ENCODE measurements at places on chromosomes 3 and 15.

- no peak for DNase-seq
Observed at GRCh38 chr15:75028991-75029377, 5.6 kb downstream of the PPCDC start.

GRCh38 chr3:60579734-60580133 is 671.5 kb downstream of the FHIT start:
- DNase-seq: no peak

- no peak for DNase-seq
Observed at GRCh38 chr3:182829761-182830405, 36.6 kb downstream of the ATP11B start.

DNA sequence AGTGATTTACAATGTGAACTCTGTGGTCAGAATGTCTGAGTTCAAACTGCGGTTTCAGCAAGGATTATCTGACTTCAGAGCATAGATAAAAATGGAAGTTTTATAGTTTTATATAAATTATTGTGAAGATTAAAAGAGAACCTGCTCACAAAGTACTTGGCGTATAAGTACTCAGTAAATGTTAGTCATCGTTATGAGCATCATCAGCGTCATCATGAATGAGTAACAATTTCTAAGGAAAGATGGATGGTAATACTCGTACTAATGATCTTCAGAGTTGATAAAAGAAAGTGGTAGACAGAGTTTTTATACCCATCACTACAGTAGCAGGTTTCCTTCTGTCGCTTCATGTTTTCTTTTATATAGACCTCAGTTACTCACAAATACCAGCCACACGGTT is 341.8 kb downstream of the RAP2B start:
- no peak for DNase-seq

GRCh38 chr3:57758686-57759085 is 2.6 kb downstream of the SLMAP start:
- DNase-seq: no peak

- no peak for DNase-seq
Observed at GRCh38 chr3:158354713-158355112, 216.3 kb upstream of the MLF1 start.

- DNase-seq: no peak
Observed at GRCh38 chr15:101646672-101647071, 5.5 kb downstream of the TM2D3 start.

GRCh38 chr3:143563786-143564185 is 284.5 kb downstream of the SLC9A9 start:
- DNase-seq: no peak

GRCh38 chr15:89308236-89308635 is 26.4 kb downstream of the POLG start:
- no peak for DNase-seq

GRCh38 chr3:24166515-24166914 is 221.4 kb downstream of the NR1D2 start:
- no peak for DNase-seq

GRCh38 chr15:81288040-81288439 is 35.9 kb downstream of the STARD5 start:
- no peak for DNase-seq

GRCh38 chr3:141699897-141700296 is 38.2 kb upstream of the RNF7 start:
- DNase-seq: no peak

DNA sequence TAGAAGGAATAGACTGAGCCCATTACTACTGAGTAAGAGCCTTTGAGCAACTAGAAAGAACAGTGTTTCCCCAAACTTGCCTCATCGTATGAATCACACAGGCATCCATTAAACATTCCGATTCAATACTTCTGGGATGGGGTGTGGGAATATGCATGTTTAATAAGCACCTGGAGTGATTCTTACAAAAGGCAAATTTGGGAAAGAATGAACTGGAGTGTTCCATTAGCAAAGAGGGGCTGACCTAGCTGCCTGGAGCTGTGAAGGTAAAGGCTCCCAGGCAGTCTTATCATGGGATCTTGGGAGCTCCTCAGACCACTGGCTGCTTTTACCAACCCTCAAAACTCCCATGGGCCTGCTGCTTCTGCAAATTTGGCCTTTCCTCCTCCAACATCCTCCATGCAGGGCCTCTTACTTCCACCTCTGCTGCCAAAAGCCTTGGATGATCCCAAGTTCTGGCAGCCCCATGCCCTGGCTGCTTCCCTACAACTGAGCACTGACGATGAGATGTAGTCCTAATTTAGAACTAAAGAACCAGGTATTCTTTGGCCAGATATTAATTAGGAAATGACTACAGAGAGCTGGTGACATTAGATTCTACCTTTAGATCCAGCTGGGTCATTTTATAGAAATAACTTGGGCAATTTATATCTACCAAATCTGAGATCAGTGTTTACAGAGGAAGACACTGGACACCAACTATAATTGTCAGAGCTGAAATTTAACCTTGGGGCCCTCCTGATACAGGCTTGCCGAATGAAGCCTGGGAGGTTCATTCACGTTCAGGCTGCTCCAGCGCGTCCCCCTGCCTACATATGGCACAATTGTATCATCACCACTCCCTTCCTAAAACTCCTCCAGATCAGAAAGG is 11.2 kb upstream of the HOMER2 start:
- DNase-seq: no peak

DNA sequence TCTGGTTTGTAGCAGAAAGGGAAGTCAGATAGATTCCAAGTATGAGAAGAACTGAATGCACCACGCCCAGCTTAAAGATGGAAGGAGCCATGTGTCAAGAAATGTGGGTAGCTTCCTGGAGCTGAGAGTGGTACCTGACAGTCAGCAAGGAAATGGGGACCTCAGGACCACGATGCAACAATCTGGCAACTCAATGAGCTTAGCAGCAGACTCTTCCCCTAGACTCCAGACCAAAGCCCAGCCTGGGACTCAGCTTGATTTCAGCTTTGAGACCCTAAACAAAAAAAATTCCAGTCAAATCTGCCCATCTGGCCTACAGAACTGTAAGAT is 24.4 kb downstream of the MIX23 start:
- no peak for DNase-seq

- DNase-seq: peak; percentile 73
Observed at GRCh38 chr3:157067114-157067513, 92.8 kb downstream of the CCNL1 start.

- DNase-seq: no peak
Observed at GRCh38 chr15:73926219-73927002, at the start of gene LOXL1. Gene LOXL1, plus strand, starts transcription at chr15:73926462. Its CDS starts 322 bp downstream, at chr15:73926784.

GRCh38 chr3:72625602-72626337 is 222.5 kb downstream of the SHQ1 start:
- DNase-seq: no peak

GRCh38 chr3:52800079-52800478 is 5.5 kb downstream of the ITIH3 start:
- DNase-seq: no peak

DNA sequence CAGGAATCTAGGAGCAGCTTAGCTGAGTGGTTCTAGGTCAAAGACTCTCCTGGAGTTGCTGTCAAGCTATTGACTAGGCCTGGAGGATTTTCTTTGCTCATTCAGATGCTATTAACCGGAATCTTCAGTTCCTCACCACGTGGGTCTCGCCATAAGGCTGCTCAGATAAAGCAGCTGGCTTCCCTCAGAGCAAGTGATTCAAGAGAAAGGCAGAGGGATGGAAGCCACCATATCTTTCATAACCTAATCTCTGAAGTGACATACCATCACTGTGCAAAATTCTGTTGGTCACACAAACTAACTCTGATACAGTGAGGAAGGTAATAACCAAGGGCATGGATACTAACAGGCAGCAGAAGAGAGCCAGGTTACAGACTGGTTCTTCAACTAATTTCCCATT is 72.7 kb upstream of the FLNB start:
- DNase-seq: no peak

GRCh38 chr3:52779011-52779836 is 1.8 kb downstream of the ITIH1 start:
- DNase-seq: no peak
